Activated CD8-positive, alpha-beta memory T cell treated with anti-CD3 and anti-CD28 coated beads for 1 hour (primary cell): ENCODE measurements at places on chromosomes 13 and 19.

DNA sequence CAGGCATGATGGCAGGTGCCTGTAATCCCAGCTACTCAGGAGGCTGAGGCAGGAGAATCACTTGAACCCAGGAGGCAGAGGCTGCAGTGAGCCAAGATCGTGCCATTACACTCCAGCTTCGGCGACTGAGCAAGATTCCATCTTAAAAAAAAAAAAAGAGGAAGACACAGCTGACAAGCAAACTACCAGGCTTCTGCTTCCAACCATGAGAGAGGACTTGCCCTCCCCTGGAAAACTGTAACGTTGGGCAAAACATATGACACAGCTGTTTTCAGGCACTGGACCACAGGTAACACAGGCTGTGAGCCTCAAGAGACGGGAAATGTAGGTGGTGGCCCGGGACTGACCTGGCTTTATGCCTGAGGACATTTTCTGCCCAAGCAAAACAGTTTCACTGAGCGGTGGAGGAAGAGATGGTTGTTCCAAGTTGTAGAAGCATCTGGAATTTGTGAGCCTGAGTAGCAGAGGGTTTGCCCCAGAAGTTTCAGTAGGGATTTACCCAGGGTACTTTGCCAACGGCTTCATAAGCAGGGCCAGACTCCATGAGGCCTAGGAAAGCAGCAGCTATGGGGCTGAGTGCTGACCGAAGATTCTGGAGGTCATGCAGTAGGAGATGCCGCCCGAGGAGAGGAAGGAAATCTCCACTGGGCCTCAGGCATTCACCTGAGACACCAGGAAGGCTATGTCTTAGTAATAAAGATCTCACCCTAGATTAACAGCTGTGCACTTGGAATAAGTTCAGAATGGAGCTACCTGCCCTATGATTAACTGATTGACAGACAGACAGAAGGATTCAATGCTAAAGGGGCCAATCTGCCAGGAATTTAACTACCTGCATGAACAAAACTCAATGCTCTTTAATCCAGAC lies 88.0 kb downstream of the ABCC4 start:
- DNase-seq: no peak

DNA sequence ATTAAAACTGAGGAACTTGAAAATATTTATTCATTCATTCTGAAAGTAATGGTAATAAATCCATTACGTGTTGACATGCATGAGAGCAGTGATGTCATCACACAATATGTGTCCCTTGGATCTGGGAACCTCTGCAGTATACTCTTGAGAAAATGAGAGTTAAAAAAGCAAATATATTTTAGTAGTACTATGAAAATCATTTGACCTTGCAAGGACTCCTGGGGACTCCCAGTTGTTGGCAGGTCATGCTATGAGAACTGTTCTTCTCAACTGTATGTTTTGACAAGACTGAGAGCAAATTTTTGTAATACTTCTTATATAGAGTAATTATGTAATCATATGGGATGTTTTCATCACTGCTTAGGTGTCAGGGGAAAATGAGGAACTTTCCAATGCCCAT lies 249.4 kb downstream of the PCCA start:
- no peak for DNase-seq

GRCh38 chr13:102825921-102826706 lies 19.7 kb upstream of the ERCC5 start:
- DNase-seq: no peak

DNA sequence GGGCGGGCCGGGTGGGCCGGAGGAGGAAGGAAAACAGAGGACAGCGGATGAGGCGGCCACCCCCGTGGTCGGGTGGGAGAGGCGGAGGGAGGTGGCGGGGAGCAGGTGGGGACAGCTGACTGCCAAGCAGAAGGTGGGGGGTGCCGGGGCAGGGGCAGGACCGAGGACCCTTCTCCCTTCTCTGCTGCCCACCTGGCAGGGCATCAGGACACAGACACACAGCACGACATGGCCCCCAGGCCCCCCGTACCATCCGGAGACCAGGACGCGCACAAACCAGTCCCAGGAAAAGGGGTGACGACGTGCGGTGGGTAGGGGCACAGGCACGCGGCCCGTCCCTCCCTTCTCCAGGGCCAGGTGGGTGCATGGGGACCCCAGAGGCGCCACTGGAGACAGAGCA lies 11.0 kb upstream of the CACTIN start:
- DNase-seq: no peak

DNA sequence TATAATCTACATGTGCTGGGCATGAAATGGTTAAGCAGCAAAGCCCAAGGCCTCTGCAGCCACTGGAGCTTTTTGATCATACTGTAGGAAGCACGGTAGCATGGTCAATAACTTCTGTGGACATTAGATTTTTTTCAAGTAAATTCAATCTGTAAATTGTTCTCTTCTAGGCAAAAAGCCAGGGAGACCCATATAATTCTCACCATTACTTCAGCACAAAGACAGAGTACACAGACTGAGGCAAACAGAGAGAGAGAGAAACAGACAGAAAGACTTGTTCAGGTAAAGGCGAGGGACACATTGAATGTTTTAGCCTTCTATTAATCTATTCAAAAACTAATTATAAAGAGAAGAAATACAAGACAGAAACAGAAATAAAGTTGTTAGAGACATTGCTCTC lies 349.4 kb downstream of the RFC3 start:
- DNase-seq: no peak

GRCh38 chr19:51978882-51979281 lies 7.8 kb downstream of the ZNF350 start:
- no peak for DNase-seq

DNA sequence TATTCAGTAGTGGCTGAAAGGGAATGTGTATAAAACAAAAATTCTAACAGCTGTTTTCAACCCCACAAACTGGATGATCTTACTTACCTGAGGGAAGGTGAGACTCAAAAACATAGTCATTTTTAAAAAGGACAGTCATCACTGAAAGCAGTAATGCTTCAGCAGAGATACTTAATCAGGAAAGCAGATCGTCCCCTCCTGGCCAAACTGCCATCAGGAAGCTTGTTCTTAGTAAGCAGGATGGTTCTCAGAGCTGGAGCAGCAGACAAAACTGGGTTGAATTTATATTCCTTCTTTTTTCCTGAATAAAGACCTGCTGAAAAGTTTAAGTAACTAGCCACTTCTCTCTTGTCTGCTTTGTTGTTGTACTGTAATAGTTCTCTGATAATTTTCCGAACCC lies 1156.5 kb downstream of the OLFM4 start:
- DNase-seq: no peak

DNA sequence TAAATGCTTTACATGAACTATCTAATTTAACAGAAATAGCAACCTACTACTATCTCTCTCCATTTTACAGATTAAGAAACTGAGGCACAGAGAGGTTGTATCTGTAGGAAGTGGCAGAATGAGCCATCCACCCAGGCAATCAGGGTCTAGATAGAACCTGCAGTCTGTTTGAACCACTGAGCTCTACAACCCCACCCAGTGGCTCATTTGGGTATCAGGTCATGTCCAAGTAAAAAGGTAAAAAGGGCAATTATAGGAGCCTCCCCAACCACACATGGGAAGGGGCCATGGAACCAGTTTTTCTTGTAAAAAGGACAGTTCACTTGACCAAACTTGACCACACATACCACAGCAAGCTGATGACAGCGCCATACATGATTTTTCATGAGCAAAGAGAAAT lies 92.9 kb upstream of the SGCG start:
- DNase-seq: no peak

DNA sequence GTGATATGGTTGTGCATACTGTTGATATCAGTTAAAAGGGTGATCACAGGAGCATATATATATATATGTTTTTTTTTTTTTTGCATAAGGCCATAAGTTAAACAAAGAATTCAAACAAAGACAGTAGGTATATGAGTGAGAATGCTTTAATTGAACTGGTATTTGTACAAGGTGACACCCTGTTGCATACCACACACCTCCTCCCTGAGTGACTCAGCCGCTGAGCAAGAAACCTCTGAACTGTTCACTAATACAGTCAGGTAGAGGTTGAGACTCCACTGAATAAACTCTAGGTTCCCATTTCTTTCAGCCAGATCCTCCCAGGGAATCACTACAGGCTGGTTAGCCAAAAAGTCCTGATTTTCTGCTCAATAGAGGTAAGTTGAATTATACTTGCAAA lies at the start of gene SCEL:
Gene SCEL, plus strand, starts transcription at position 259 of the 400 bp plus-strand sequence. CDS start 20,170 bp downstream, outside the sequence.
- DNase-seq: no peak

DNA sequence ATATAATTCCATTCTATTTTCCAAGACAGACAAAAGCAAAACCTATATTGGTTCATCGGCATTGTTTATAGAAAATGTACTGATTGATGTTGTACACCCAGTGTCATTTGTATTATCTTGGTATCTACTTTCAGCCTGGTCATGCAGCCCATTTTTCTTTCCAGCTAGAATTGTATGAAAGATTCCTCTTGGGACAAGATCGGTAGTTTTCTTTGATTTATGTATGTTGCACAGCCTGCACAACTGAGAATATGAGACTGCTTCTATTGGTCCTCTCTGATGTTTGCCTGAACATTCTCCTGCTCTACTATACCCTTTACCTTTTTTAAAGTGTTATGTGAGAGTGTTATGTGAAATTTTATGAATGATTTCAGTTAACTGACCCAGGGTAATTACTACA lies 487.7 kb upstream of the PRR20A start:
- DNase-seq: no peak

GRCh38 chr19:55206664-55207500 lies 2.4 kb downstream of the PTPRH start:
- DNase-seq: peak; percentile 10

DNA sequence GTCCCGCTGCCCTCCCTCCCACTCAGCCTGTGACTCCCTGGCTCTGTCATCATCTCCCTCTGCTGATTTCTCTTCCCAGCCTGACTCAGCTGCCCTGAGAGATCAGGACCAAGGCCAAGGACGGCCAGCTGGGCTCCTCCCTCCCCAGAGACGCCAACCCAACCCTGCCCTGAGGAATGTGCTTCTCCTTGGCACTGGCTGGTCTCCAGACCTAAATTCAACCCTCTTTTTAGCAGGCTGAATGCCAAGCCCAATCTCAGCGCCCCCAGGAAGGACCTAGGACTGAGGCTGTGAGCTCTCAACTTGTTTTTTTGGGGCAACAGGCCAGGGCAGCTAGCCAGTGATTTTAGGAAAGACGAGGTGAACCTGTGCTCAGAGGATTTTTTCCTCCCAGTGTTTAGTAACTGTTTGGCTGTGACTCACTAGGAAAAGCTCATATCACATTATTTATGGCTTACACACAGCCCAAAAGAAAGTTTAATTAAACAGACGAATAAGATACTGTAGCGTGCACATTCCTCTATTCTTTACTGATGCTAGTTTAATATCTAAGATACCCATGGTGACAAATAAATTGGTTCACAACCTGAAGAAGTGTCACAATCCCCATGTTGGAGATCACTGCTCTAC lies 7.4 kb upstream of the IGFL1 start:
- DNase-seq: no peak

DNA sequence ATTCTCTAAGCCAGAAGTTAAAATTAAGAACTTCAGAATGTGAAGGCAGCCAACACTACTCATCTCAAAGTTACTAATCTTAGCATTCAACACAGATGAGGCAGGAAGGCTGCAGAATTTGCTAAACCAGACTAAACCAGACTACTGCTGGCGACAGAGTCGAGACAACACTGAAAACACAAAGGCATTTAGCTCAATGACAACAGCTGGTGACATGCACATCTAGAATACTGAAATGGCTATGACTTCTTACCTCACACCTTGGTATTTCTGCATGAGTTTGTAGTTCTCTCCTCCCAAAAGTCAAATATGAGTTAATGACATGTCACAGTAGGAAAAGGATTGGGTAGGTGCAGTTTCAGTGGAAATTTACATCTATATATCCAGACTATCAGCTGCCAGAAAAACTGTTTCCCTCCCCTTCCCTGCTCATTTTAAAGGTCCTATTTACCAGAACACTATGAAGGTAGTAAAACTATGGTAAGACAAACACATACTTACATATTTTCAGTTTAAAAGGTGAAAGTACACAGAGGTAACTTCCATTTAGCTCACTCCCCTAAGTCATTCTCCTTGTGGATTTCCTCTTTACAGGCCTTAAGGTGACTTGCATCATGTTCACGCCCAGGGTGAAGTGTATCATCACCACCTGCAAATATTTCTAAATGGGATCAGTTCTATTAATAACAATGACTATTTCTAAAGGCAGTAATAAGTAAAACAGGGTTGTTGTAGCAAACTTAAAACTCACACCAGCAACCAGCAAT lies 21.4 kb downstream of the FOXO1 start:
- no peak for DNase-seq

GRCh38 chr13:45046445-45046844 lies 57.1 kb downstream of the GPALPP1 start:
- DNase-seq: no peak

GRCh38 chr19:57947088-57947418 lies 453 bp downstream of the ZNF256 start:
- DNase-seq: no peak

DNA sequence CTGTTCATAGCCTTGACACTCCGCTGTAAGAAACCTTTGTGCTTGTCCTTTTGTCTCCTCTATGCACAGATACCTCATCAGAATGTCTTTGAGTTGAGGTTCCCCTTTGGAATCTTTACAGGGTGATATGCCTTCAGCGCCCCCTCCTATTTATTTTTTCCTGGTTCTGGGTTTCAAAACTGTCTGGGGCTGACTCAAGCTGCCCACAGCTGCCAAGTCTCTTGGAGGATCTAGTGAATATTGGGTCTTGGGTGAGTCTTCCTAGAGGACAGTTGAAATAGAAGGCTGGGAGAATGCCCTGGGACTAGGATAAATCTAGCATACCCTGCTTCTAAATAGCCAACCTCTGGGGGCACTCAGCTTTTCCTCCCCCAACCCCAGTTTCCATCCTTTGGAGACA lies 930 bp downstream of the ZNF136 start:
- no peak for DNase-seq

GRCh38 chr19:18253716-18254115 lies 20.5 kb downstream of the IQCN start:
- no peak for DNase-seq

- no peak for DNase-seq
Measured at GRCh38 chr19:28126135-28126898, 1086.6 kb downstream of the UQCRFS1 start.

GRCh38 chr13:40518481-40518882 lies 148.0 kb downstream of the FOXO1 start:
- DNase-seq: no peak

DNA sequence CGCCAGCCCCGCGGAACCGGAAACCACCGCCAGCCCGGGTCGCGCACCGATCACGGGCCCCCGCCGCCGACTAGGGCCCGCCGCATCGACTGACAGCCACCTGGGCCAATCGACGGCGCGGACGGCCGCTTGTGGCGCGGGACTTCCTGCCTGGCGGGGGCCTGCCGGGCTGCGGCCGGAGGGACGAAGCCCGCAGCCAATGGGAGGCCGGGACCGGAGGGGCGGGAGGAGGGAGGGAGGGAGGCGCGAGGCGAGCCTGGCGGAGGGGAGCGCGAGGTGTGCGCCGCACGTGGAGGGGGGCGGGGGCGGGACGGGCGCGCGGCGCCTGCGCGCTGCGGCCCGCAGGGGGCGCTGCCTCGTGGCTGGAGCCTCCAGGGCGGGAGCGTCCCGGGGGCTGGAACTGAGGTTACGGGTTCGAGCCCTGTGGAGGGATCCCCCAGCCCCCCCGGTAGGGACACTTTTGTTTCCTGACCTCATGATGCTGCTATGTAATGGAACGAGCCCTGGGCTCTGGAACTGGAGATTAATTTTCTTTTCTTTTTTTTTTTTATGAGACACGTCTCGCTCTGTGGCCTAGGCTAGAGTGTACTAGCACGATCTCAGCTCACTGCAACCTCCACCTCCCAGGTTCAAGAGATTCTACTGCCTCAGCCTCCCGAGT lies at the start of gene MLLT1:
Gene MLLT1, minus strand, starts transcription at position 45 of the 661 bp plus-strand sequence. CDS start 191 bp downstream, outside the sequence.
- peak; percentile 91 for DNase-seq

- DNase-seq: no peak
Measured at GRCh38 chr19:19637523-19638251, 5.8 kb downstream of the GMIP start.
